Suppressor macrophage (primary cell): ENCODE measurements at places on chromosomes 13 and 19.

- no peak for DNase-seq
Observed at GRCh38 chr19:29040951-29041350, 172.0 kb downstream of the UQCRFS1 start.

GRCh38 chr13:23889615-23890607 is 711 bp upstream of the MIPEP start:
- no peak for DNase-seq

DNA sequence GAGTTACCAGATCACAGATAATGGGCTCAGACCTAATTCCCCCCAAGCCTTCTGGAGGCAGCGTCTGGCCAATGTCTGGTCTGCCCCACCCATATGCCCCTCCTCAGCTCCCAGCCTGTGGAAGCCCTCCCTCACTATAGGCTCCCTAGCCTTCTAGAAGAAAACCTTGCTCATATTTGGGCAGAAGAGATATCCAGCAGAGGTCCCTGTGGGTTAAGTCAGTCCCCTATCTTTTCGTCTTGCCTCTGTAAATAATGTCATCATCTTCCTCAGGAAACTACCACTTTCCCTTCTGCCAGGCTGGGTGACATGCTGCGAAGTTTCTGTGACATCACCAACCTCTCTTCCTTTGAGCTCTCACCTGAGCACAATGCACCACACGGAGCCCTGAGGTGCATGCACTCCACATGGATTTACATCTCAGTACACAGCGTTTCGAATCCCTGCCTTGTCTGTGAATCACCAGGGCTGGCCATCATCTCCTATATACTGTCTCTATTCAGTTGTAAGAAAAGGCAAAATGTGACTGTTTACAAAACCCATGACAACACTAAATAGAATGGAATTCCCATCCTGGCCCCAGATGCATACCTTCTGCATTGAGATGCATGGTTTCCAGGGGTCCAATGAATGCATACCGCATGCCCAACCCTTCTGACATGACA is 112.8 kb downstream of the CRYL1 start:
- DNase-seq, result no peak

DNA sequence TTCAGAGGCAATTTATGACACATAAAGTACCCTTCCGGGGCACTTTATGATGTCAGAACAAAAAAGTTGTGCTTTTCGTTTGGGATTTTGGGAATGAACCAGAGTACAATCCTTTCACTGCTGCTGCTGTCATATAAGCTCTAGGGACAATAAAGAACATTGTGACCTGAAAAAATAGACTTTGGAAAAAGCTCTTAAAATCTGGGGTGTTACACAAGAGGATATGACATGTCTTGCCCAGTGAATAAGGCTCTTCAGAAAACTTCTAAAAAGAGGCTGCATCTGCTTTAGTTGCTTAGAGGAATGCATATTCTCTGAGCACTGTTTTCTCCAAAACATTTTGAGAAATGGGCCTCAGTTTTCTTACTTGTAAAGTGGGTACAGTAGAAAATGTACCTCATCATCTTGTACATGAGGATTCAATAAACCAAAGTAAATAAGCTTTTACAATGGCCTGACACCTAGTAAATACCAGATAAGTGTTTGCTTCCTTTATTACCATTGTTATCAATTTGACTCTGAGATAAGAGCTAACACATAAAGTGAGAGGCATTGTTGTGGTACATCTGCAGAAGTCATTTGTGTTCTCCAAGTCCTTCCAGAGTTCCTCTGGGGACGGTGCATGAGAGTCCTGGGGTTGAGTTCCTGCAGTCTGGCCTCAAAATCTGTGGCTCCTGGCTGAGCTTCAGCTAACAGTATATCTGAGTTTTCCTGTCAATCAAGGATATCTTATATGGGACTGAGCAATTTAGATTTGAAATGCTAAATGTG is 67.4 kb upstream of the EDNRB start:
- DNase-seq, result no peak

DNA sequence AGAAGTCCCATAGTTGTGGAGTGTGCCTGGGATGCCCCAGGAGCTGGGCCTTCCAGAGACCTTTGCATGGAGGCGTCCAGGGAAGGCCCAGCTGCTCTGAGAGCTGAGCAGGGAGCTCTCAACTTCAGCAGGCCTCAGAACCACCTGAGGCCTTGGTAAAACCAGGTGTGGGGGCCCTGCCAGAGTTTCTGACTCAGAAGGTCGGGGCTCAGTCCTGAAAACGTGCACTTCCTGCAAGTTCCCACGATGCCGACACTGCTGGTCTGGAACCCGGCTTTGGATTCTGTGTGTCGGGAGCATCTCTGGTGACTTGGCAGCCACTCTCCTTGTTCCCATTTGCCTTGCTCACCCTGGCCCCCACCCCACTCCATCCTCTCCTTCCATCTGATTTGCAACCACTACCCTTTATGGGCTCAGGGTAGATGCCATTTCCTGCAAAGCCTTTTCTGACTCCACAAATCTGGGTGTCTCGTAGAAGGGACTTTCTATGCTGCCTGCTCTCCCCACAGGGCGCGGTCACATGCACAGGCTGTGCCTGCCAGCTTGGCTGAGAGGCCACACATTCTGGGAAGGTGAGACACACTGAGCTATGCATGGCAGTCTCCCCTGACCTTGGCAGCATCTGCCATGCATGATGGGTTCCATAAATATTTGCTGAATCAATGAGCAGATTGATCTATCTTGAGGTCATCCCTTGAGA is 244.7 kb downstream of the COL4A1 start:
- DNase-seq, result no peak

- peak; percentile 77 for DNase-seq
Observed at GRCh38 chr19:3580156-3580934, 4.9 kb upstream of the GIPC3 start.

- DNase-seq, result no peak
Observed at GRCh38 chr19:35937345-35938281, 1.4 kb downstream of the LRFN3 start.

- peak; percentile 52 for DNase-seq
Observed at GRCh38 chr19:16449330-16449961, 22.3 kb downstream of the EPS15L1 start.
